ENCODE measurements at places on chromosomes 2 and 18.

DNA sequence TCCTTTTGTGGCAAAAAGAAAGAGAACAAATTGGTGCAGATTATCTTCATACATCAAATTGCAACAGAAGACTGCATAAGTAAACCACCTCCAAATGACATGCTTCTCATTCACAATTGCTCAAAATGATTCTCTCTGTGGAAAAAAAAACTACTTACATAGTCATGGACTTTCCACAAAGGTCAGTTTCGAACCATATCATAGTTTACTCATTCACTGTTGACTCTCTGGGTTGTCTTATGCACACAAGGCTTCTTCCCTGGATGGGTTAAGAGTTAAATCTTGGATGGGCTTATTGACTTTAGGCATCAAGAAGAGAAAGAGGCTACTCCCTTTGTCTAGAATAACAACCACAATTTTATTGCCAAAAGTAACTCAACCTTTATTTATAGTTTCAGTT is 91.3 kb upstream of the RAB27B start:
- DNase-seq, result no peak

DNA sequence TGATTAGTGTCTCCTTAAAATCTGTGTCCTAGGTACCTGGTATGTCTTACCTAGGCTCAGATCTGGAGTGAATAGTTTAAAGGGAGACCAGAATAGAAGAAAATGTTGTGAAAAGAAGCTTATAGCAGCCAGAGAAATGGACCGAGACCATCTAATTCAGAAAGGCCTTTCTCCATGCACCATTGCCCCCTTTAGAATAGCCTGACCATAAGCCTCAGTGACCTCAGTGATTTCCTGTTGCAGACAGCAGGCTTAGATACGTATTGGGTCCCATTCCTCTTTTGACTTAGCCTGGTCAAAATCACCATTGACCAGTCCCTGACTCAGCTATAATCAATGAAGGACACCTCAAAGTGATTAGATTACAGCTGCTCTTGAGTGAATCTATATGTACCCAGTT is 690.7 kb upstream of the KLHL29 start:
- no peak for DNase-seq

DNA sequence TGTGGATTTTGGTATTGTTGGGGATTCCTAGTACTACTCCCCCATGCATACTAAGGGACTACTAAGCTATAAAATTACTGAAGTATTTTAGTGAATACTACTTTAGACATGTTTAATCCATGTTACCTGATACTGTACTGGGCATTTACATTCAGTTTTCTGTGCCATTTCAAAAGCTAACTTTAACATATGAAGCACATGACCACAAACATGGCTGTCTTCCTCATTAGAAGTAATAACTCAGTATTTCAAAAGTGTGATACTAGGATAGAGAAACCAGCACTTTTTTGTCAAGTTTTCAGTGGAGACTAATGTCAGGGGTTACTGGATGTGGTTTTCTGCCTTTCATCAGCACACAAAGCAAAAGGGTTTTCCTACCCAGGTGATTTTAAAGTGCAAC is 27.9 kb downstream of the WDR33 start:
- DNase-seq, result no peak

- DNase-seq, result peak; percentile 58
Measured at GRCh38 chr2:61471905-61472805, 1.3 kb upstream of the USP34 start.

GRCh38 chr2:219645631-219646527 is 18.4 kb downstream of the SLC4A3 start:
- DNase-seq, result no peak

- no peak for DNase-seq
Measured at GRCh38 chr18:79910563-79911343, 40.7 kb downstream of the SLC66A2 start.

DNA sequence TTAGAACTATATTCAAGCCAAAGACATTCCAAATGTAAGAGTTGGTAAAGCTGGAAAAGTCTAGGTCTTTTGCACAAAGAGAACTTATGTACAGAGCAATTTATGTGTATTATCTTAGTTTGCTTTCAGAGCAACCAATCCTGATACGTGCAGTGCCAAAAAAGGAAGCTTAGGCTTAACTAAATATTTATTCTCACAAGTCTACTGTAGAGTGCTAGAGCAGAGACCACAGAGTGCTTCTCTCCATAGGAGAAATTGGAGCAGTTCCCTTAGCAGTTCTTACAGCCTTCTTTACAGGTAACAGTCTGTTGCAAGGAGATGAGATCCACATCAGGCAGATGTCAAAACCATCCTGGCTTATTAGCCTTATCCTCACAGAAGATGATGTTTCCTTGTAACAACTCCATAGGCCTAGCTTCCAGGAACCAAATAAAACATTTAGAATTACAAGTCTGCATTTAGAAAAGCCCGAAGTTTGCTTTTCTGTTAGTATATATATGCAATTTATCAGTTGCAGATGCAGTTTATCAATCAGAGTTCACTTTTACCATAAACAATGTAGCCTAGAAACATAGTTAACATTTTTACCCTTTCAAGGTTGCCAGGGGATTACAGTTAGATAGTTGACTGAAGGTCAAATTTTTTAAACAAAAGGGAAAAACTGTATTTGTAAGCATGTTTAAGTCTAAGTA is 250.6 kb upstream of the KCNJ3 start:
- DNase-seq, result no peak

DNA sequence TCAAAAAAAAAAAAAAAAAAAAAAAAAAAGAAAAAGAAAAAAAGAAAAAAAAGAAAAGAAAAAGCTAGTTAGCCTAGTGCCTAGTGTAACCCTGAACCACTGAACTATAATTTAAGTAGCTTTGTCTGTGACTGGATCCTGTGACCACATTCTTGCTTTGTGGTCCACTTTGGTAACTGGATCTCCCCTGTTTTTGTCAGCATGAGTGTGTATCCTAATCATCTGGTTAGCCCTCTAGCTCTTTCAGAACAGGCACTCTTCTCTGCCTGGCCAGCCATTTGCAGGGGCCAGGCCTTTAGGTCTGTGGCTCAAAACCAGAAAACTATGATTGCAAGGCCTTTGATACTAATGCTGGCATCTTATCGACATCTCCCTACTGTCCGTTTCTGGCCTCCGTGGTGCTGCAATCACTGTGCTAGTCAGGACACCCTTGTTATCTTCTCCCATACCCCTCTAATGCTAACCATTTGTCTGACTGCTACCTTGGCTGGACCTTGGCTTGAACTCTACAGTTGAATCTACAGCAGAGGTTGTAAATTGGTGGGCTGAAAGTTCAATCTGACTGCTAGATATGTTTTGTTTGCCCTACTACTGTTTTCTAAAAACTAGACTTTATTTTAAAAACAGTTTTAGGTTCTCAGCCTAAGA is 40.5 kb downstream of the RBKS start:
- no peak for DNase-seq

- no peak for DNase-seq
Measured at GRCh38 chr2:96330407-96330806, 5.2 kb upstream of the NCAPH start.

- DNase-seq, result no peak
Measured at GRCh38 chr2:32963941-32964340, 17.2 kb downstream of the LTBP1 start.

- DNase-seq, result no peak
Measured at GRCh38 chr2:150135223-150135883, 352.1 kb downstream of the RND3 start.

GRCh38 chr2:47935071-47935470 is 28.8 kb upstream of the FBXO11 start:
- no peak for DNase-seq

DNA sequence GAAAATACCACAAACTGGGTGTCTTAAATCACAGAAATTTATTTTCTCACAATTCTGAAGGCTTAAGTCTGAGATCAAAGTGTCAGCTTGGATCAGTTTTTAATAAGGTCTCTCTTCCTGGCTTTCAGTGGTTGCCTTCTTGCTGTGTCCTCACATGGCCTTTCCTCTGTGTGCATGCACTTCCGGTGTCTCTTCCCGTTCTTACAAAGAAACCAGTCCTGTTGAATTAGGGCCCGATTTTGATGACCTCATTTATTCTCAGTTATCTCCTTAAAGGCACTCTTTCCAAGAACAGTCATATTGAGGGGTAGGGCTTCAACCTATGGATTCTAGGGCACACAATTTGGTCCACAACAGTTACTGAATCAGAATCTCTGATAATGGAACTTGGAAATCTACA is 5.4 kb upstream of the XIRP2 start:
- DNase-seq, result no peak

GRCh38 chr2:23682481-23682880 is 244.4 kb downstream of the ATAD2B start:
- DNase-seq, result no peak

GRCh38 chr18:2846636-2847316 is at the start of gene EMILIN2:
EMILIN2 (plus strand) TSS chr18:2847006; CDS start chr18:2847189, 183 bp downstream.
- DNase-seq, result no peak

- DNase-seq, result no peak
Measured at GRCh38 chr2:169349535-169349934, 12.8 kb downstream of the LRP2 start.

- no peak for DNase-seq
Measured at GRCh38 chr18:50628533-50628905, 68.6 kb downstream of the MAPK4 start.

DNA sequence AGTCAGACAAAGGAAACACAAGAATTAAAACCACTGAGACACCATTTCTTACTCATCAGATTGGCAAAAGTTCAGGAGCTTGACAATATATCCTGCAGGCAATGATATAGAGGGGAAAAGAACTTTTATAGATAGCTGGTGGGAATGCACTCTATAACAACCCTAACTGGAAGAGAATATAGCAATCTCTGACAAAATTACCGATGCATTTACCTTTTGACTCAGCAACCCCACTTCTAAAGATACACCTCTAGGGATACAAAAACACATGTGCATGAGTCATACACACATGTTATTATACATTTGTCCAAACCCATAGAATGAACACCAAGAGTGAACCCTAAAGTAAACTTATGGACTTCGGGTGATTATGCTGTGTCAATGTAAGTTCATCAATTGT is 79.4 kb upstream of the SRD5A2 start:
- DNase-seq, result no peak

- no peak for DNase-seq
Measured at GRCh38 chr2:219783359-219783975, 156.0 kb downstream of the SLC4A3 start.

GRCh38 chr2:167692936-167693335 is 554.5 kb downstream of the STK39 start:
- no peak for DNase-seq

GRCh38 chr18:69752737-69753380 is 194.8 kb downstream of the CD226 start:
- DNase-seq, result no peak

- DNase-seq, result no peak
Measured at GRCh38 chr2:37871456-37872191, 53.5 kb upstream of the RMDN2 start.

DNA sequence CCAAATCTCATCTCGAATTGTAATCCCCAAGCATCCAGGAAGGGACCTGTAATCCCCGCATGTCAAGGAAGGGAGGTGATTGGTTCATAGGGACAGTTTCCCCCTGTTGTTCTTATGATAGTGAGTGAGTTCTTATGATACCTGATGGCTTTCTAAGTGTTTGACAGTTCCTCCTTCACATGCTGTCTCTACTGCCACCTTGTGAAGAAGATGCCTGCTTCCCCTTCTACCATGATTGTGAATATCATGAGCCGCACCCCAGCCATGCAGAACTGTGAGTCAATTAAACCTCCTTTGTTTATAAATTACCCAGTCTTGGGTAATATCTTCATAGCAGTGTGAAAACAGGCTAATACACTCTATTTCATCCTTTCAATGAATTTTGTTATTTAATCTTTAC is 446.7 kb downstream of the RNF144A start:
- DNase-seq, result no peak

- DNase-seq, result no peak
Measured at GRCh38 chr2:34738691-34739090, 1139.6 kb upstream of the FAM98A start.

DNA sequence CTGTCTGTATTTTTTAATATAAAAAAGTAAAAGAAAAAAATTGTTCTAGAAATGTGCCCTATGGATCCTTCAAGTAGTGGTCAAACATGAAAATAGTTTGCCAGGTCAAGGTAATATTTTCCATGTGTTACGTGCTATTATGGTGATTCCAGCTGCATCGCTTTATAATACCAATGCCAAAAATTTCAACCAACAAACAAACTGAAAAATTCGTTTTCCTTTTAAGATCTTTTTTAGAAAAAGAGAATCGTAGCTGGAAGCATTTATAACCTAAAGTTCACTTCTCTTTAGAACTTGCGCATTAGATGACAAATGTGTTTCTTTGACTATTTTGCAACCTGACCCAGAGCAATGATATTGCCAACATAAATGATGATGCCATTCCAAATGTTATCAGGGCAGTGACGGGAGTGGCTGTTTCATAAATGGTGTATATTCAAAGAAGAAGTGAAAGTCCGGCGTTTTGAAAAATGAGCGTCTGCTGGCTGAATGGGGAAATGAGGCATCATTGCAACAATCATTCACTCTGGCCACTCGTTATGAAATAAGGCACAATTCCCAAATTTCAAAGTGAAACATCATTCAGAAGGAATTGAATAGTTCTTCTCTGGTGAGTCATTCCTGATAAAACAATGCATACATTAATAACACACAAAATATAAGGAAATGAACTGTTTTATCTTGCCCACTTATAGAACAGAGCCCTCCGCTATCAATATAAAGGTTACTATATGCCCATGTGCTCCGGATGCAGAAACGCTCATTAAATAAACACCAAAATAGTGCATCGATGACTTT is 297.4 kb downstream of the TGIF1 start:
- no peak for DNase-seq

- DNase-seq, result no peak
Measured at GRCh38 chr18:52348209-52348608, 8.2 kb downstream of the DCC start.

- peak; percentile 60 for DNase-seq
Measured at GRCh38 chr2:25664183-25664964, 9.0 kb downstream of the DTNB start.

DNA sequence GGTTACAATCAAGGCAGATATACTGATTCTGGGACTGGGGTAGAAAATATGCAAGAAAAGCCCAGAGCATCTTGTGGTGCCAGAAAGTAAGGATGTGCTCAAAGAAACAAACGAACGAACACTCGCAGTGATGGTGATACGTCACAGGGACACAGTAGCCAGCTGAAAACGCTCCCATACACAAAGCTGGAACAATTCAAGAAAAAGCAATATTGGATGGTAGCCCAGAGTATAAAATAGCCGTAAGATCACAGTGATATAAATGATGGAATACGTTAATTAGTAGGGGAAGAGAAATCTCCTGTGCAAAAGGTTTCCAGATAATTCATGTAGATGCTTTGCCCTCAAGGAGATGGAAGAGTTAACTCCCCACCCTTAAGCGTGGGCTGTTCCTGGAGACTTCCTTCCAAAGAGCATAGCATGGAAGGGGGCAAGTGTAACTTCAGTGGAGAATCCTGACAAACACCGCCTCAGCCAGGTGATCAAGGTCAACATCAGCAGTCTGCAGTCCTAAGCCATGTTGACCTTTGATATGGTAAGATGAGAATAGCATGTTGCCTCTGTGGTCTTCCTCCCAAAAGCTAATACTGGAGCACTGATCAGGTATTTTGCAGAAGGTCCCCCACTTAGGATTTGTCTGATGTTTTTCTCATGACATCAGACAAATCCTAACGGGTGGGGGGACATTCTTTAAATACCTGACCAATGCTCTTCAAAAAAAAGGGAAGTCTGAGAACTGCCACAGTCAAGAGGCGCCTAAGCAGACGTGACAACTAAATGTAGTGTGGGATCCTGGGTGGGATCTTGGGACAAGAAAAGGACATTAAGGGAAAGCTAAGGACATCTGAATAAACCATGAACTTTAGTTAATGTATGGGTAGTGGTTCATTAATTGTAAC is 99.0 kb downstream of the NCK2 start:
- no peak for DNase-seq
